ENCODE measurements at places on chromosomes 4 and X. TPM values are rescaled to one million over a fixed set of nuclear protein-coding genes. Genes with fewer than 3 reads are reported as not detected.

DNA sequence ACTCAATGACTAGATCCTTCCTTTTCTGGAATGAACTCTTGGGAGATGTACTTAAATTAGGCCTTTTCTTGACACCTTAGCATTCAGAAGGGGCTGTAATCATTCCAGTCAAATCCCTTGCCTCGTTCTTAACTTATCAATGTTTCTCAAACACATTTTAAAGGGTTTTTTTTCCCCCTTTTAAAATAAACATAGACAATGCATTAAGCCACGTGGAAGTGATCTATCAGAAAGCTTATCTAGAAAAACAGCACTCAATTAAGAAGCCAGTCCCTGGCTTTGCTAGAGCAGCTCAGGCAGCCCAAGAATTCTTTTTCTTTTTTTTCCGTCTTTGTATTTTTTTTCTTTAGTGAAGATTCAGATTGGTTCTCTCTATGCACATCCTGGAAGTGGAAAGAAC is 118.2 kb downstream of the PCDH7 start:
- no peak for DNase-seq

DNA sequence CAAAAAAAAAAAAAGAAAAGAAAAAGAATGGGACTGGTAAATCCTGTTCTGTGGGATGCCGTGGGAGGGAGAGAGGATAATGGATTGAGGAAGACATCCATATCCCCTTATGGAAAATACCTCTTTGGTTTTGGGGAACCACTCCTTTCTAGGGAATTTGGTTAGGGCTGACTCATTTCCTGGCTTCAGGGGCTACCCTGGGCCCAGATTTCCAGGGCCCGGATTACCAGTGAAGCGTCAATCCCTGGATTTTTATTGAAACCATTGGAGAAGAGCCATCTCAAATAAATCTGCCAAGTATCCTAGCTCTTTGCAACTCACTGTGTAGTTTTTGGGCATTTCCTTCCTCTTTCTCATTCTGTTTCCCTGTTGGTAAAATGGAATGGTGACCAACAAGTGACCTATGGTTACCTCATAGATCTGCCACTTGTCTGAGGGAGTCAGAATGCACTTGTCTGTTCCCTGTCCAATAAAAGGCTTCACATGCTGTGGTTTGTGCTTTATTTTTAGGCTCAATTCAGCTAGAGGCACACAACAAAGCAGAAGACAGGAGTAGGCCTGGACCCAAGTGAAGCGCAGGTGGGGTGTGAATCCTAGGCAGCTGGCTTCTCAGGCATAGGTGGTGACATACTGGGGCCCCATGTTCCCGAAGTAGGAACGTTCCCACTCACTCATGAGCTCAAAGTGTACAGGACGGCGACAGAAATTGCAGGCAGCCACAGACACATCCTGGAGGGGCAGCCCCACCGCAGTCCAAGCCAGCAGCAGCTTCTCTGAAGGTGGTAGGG is 8.6 kb downstream of the APEX2 start:
- DNase-seq = no peak

GRCh38 chrX:111365770-111366325 is 46.1 kb downstream of the DCX start:
- no peak for DNase-seq

DNA sequence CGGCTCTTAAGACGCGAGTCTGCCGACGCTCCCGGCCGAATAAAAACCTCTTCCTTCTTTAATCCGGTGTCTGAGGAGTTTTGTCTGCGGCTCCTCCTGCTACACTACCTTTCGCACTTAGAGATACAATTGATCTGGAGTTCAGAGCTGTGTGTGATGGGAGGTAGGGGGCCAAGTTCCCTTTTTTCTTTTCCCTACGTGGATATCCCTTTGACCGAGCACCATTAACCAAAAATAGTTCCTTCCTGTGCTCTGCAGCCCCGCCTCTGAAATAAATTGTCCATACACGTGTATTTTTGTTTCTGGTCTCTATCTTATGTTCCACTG is 555 bp upstream of the PGM2 start:
- no peak for DNase-seq

Gene PF4V1
- total RNA-seq = not detected

- no peak for DNase-seq
Measured at GRCh38 chr4:72283357-72283756, 251.6 kb downstream of the NPFFR2 start.
